ENCODE measurements at places on chromosomes 2 and 18. TPM values are rescaled to one million over a fixed set of nuclear protein-coding genes. Genes with fewer than 3 reads are reported as not detected.

The LCT gene
- 0.64 TPM for total RNA-seq

The RAB6D gene
- total RNA-seq = not detected

The SEMA4C gene
- total RNA-seq = 29.7 TPM

The NEB gene
- 0.64 TPM for total RNA-seq

The ODC1 gene
- total RNA-seq = 63.3 TPM

All from T-helper 2 cell treated with Interferon-gamma antibody and Interleukin-4, amounts not matched to agents 100 ng/mL and 5 ng/mL, for 36 hours (primary cell).